ENCODE measurements at places on chromosomes 7 and 10.

- no peak for DNase-seq
Observed at GRCh38 chr10:58853668-58854067, 322.8 kb upstream of the PHYHIPL start.

DNA sequence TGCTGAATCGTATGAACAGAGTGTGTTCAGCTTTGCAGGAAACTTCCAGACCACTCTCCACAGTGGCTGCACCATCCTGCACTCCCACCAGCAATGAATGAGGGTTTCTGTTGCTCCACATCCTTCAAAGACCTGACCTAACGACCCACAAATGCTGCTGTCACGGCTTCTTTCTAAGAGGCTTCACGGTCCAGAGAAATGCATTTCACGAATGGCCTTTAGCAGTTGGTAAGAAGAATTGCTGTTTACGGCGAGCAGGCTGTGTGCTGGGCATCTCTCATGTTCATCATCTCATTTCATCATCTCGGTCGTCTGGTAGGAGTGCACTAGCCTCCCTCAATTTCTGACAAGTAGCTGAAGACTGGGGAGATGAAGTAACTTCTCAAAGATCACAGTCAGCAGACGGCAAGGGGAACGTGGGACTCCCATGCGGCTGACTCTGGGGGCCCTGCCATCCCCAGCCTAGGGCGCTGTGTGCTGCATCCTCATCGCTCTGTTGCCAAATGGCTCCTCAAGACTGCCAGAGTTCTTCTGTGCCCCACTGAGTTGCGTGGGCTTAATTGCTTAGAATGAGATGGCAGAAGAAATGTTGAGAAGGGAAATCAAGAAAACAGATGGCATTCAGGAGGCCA, 72.9 kb downstream of the ADARB2 start:
- DNase-seq, result no peak

DNA sequence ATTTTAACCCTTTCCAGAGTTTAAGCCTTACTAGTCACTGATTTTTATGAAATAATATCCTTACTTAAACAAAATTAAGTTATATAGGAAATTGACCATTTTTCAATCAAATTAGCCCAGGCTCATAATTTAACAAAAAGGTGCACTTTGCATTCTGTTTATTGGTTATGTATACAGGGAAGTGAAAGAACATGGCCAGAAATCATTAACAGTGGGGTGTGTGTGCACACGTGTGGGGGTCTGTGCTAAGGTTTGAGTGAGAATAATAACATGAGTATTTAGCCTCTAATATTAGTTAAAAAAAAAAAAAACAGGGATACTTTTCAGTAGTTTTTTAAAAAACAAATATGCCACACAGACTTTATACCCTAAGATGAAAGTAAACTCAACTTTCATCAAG, 510.5 kb upstream of the PFKP start:
- DNase-seq, result no peak

DNA sequence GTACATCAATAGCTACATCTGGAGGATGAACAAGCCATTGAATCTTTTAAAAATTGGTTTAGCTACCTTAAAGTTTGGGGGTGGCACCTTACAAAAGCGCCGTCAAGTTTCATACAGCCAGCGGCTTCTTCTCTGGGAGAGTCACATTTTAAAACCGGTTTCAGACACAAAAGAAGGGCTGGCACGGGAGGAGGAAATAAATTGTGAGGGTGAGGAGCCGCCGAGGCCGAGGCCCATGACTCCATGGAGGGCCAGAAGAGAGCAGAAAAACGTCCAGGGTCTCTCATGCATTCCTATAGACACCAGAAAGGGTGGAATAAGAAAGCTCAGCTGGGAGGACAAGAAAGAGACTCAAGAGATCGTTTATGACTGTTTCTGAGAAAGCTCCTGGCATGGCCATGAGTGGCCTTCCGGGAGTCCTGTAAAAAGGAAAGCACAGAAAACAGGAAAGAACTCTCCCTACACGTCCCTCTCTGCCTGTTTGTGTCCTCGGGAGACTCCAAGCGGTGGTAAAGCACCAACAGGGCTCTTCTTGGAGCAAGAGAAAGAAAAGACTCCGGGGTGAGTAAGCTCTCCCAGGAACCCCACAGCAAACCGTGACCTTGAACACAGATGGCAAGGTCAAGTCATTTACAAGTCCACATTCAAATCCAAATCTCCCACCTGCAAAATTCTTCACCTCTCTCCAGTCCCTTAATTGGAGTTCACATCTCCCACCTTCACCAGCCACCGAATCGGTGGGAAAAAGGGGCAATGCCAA, 1.8 kb downstream of the FRAT2 start:
- no peak for DNase-seq

DNA sequence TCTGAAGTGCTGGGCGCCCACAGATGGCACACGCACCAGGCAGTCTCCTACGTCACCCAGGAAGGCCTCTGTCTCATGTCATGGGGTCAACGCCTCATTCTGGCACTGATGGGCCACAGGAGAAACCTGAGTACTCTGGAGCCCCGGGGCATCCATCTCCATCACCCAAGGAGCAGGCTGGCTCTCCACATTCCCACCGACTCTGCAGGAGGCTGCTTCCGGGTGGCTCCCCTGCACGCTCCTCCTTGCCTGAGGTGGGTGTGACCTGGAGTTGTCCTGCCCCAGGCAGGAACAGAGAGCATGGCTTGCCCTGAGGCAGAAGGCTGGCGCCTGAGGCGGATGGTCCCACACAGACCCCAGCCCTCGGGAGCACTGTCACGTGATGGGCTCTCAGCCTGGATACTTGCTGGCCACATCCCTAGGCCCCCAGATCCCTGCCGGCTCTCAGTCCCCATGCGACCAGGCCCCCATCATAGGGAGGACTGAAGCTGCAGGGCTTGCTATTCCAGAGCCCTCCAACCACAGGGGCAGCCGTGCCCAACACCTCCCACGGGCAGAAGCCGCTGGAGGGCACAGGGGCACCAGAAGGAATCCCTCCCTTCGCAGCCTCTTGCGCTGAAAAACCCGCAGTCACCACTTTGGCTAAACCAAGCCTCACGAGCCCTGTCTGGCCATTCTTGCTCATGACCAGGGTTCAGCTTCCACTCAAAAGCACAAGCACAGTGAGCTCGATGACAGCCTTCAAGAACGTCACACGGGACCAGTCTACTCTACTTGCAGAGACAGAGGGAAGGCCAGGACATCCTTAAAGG, 80.7 kb downstream of the MAD1L1 start:
- DNase-seq, result peak; percentile 1

DNA sequence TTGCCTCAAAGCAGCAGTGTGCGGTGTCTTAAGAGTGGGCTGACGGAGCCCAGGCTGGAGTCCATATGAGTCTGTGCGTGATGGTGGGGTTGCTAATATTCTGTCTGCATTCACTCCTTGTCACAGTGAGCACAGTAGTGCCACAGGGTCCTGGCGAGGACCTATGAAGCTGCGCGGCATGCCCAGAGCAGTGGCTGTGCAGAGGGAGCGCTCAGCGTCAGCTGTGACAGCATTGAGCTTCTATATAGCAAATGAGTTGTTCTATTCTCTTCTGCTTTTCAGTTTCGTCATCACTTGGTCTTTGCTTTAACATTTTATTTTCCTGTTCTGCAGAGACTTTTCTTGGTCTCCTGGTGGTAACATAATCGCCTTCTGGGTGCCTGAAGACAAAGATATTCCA, 14.5 kb downstream of the EIF3B start:
- DNase-seq, result no peak

DNA sequence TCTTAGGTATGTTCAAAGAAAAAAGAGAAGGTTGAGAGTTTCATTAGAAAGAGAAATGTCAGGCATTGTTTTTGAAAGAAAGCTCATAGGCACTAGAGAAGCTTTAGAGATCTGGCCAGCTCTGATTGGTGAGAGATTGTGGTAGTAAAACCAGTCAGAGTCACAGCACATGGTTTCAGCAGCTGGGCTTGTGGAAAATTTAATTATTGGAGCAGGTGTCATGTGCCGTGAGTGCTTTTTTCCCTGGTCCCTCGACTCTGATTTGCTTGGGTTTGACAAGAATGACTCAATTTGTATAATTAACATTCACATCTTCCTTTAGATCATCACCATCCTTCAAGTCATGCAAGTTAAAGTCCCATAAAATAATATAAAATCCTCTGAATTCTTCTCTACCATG, 35.2 kb downstream of the MRPL32 start:
- no peak for DNase-seq

DNA sequence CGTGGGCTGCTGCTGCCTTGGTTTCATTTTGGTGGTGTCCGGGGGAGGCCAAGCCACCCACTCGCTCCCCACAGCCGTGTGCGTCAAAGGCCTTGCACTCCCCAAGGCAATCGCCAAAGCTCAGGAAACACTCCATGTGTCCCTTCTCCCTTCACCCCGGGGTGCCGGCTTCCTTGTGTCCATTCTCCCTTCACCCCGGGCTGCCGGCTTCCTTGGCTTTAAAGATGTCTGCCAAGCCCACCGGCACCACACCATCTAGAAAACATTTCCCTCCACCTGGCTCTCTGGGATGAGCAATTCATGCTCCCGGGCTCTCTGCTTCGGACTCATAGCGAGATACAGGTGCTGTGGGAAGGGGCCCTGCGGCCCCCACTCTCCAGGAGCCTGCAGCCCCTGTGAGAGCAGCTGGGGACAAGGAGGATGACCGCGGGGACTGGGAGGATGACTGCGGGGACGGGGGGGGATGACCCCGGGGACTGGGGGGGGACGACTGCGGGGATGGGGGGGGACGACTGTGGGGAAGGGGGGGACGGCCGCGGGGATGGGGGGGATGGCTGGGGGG, 322.1 kb downstream of the DNAJB6 start:
- DNase-seq, result no peak

DNA sequence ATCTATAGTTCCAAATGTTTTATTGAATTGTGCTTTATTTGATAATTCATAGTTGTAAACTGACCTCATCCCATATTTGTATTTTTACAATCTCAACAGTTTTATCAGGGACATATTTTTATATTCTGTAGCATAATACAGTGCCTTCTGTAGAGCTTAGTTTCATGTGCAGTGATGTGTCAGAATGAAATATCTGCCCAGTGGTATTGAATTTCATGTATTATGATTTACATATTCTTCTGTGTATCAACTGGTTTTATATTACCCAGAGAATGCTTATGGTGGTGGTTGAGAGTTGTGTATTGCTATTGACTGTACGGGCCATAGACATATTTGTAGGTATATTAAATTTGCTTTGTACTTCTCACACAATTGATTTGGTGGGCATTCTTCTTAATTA, 89.9 kb downstream of the KAT6B start:
- DNase-seq, result no peak
